Lower leg skin (tissue), 4 donors: ENCODE measurements at places on chromosomes 7 and 10. TPM values are rescaled to one million over a fixed set of nuclear protein-coding genes. Genes with fewer than 3 reads are reported as not detected.

DNA sequence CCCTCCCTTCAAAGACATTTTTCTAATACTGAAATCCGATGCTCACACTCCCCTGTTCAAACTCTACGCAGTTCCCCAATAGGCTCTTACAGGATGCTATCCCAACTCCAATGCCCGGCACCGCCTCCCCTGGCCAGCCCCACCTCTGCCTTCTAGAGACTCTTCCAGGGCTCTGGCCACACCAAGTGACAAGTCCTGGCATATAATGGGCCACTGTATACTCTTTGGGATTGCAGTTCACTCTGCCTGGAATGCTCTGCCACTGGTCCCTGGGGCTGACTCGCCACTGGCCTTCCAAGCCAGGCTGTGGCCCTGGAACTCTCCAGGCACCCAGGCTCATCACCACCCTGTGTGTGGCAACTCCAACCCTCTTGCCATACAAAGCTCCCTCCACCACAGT is 3.1 kb upstream of the BRI3 start:
- no peak for DNase-seq

DNA sequence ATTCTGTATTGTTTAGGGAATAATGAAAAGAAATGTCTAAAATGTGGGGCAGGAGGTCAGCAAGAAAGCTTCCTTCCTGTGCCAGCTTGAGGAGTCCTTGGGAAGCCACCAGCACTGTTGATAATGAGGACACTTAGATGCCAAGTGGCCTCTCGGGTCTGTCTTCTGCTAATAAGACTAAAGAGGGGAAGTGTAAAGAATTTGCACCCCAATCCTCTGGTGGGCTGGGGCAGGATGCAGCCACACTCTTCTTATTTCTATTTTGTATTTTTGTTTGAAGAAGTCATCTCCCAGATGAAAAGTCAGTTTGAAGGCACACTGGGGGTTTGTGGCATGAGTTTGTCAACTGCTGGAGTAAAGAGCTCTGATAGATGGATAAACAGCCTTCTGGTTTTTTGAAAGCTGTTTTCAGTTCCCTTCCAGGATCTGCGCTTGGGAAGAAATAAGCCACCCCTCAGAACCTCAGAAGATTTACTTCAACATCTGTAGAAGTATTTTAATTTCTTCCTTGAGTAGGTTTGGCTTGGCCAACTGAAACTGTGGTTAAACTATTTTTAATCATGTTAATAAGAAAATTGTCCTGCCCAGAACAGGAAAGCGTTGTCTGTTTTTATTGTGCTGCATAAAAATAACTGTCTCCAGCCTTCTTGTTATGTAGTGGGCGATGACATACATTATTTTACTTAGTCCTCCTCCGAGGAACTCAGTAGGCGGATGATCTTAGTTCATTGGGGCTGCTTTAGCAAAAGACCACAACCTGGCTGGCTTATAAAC is 128.8 kb upstream of the GPR26 start:
- DNase-seq: peak; percentile 50

- DNase-seq: no peak
Measured at GRCh38 chr7:105277341-105277740, 111.4 kb downstream of the SRPK2 start.

DNA sequence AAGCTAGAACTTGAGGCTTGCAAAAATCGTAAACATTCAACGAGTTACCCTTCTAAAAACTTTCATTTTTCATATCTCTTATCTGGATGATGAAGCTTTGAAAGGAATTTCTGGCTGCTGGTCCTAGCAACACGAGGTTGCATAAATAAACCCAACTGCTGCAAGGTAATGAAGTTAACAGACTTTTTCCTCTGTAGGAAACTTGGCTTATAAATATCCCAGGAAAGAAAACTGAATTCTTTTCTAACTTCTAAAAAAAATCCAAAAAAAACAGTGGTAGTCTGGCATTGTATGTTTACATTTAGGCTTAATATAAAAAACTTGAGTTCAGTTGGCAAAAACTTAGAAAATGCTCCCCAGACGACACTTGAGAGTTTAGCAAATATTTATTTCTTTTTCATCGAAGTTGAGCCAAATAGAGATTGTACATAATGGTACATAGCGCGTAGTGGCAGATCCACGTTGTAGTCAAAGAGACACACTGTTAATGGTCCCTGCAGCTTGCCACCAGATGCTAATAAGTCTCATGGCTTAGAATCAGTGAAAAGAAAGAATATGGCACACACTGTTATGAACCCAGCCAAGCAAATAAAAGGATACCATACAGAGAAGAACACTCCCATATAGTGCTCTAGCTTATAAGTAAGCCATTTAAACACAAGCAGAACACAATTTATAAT is 200.3 kb upstream of the PCLO start:
- no peak for DNase-seq

GRCh38 chr10:117689566-117689965 is 147.0 kb downstream of the EMX2 start:
- DNase-seq: peak; percentile 26

GRCh38 chr7:137606061-137606674 is 240.6 kb downstream of the DGKI start:
- DNase-seq: no peak

DNA sequence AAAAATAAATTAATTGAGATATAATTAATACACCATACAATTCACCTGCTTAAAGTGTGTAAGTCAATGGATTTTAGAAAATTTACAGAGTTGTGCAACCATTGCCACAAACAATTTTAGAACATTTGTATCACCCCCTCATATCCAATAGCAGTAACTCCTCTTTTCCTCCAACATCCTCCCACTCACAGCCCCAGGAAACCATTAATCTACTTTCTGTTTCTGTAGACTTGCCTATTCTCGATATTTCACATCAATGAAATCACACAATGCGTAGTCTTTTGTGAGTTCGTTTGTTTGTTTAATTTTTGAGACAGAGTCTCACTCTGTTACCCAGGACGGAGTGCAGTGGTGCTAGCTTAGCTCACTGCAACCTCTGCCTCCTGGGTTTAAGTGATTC is 13.7 kb upstream of the HERC4 start:
- no peak for DNase-seq

DNA sequence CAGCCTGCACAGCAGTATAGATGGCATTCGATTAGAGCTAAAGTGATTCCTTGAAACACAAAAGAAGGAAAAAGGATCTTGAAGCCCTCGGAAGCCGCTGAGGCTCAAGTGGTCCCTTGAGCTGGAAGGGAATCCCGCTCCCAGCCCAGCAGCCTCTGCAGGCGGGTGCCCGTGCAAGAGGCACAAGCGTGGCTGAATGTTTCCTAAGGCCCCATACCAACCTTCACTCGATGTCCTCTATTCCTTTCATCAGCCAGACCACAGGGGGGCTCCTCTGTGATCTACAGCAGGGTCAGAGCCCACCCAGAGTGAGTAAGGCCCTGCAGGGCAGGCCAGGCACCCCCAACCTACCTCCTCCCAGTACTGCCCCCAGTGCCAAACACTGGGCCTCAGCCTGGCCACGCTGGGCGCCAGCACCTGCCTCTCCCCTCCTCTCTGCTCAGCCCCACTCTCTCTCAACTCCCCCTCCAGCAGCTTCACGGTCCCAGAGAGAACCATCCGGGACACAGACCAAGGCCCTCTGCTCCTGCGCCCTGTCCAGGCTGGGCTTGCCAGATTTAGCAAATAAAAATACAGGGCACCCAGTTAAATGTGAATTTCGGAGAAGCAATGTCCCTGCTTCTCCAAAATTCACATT is 30.5 kb downstream of the EBF3 start:
- DNase-seq: no peak

- DNase-seq: no peak
Measured at GRCh38 chr7:50618281-50618680, 53.1 kb upstream of the DDC start.

DNA sequence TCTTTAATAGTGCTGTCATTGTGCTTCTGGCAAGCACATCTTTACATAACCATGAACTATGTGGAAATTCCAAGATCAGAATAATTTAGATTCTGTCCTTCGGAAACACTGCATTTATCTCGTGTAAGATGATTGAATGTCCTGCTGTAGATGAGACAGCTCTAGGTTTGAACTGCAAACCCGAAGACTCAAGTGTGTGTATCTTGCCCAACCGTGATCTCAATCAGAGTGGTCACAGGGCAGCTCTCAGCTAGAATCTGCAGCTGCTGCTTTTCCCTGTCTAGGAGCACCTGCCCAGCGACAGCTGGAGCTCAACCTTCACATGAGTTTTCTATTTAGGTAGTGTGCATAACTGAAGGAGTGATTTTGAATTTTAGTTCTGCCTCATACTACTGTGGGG is 17.5 kb upstream of the KIF20B start:
- DNase-seq: no peak

GRCh38 chr7:142439739-142440138 is 181.9 kb upstream of the PRSS58 start:
- no peak for DNase-seq

- no peak for DNase-seq
Measured at GRCh38 chr7:141235656-141236055, 161.8 kb downstream of the TMEM178B start.

DNA sequence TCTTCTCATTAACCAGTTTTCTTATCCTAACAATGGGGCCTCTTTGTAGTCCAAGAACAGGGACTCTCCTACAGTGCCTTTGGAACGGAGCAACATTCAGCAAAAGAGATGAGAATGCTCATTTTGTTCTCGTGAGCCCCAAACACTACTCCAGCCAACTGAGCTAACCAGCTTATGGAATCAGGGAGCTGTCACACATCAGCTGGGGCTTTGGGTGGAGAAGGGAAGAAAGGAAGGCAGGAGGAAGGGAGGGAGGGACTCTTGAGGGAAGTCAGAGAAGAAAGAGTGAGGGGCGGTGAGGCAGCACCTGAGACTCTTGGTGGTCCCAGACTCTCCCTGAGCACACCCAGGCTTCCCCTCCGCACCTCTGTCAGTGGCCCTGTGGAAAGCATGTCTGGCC is 123.1 kb downstream of the CLEC2L start:
- DNase-seq: no peak

- no peak for DNase-seq
Measured at GRCh38 chr7:108204281-108204796, 74.2 kb upstream of the LAMB4 start.

Gene WIPF3
- total RNA-seq: 1.2 TPM

Gene LIPN
- total RNA-seq: 25.9 TPM
